Kidney glomerular epithelial cell (primary cell): ENCODE measurements at places on chromosomes 1 and 21.

DNA sequence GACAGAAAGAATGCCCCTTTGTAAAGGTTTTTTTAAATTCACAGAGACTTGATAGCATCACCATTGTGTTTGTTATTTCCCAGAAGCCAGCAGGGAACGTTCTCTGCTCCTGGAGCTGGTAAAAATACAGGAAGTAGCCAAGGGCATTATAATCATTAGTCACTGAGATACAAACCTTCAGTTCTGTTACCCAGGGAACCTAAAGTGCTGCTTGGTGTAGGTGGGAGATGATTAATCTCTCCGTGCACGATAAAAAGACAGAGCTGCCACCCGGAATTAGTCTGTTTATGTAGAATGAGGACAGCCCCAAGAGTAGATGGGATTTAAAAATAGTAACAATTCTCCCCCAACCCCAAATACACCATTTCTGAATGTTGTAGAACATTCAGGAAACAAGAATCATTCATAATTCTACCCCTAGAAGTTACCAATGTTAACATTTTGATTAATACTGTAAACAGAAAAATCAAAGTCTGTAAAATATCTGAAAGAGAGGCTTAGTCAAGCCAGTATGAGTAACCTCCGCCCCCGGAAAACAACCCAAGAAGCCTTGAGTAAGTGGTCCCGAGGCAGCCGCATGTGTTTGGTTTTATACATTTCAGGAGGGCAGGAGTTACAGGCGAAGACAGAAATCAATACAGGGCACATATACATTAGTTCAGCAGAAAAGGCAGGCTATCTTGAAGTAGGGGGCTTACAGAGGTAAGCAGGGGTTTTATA is 45.3 kb upstream of the CTBS start:
- DNase-seq = peak; percentile 84

- DNase-seq = no peak
Observed at GRCh38 chr1:53552146-53552861, 93.1 kb downstream of the DMRTB1 start.

GRCh38 chr1:176858433-176858916 is 306.0 kb downstream of the ASTN1 start:
- no peak for DNase-seq

- no peak for DNase-seq
Observed at GRCh38 chr1:153475282-153475681, 14.8 kb upstream of the S100A7 start.

DNA sequence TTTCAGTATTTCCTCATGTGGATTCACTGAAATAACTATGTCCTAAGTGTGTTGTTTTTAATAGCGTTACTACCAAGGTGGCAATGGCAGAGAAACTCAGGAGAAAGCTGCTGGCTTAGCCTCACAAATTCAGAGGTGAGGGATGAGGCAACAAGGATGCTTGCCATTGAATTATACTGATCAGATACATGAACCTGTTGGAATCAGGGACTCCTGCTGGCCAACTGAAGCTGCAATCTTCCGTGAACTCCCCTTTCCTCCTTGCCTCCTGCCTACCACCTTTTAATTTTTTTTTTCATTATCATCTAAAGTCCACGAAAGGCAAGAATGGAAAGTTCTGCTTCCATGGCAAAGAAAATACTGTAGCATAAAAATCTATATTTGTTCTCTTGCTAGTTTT is 254.7 kb downstream of the NFIA start:
- DNase-seq = no peak

- no peak for DNase-seq
Observed at GRCh38 chr1:86226204-86226603, 69.6 kb upstream of the COL24A1 start.

DNA sequence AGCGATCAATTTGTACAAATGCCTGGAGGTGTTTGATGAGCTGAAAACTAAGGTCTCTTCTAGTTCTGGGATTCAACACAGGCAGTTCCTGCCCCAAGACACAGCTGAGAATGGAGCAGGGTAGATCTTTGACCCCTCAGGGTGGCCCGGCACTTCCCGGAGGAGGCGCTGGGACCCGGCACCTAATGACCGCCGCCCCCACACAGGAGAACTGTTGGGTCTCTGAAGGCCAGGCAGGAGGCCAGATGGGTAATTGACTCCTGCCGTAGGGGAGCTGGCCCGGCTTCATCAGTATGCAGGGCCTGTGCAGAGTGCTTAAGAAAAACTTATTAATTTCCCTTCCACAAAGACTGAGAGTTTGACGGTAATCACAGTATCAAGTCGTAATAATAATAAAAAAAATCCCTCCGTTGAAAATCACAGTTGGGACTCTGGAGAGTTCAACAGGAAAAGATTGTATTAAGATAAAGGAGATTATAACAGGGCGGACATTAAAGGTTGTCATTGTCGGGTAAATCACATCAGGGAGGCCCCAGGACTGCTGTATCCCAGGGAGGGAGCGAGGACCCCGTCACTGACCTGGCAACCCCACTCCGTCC is 51.7 kb downstream of the UBIAD1 start:
- no peak for DNase-seq

DNA sequence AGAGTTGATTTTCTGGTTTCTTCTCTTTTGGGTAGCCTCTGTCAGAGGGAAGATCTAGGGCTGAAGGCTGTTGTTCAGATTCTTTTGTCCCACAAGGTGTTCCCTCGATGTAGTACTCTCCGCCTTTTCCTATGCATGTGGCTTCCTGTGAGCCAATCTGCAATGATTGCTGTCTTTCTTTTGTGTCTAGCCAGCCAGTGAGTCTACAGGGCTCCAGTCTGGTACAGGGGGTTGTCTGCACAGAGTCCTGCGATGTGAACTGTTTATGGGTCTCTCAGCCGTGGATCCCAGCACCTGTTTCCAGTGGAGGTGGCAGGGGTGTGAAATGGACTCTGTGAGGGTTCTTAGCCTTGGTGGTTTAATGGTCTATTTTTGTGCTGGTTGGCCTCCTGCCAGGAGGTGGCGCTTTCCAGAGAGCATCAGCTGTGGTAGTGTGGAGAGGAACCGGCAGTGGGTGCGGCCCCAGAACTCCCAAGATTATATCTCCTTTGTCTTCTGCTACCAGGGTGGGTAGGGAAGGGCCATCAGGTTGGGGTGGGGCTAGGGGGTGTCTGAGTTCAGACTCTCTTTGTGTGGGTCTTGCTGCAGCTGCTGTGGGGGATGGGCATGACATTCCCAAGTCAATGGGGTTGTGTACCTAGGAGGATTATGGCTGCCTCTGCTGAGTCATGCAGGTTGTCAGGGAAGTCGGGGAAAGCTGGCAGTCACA is 81.3 kb upstream of the C21orf91 start:
- DNase-seq = no peak

GRCh38 chr1:38831731-38832369 is 27.7 kb downstream of the RRAGC start:
- no peak for DNase-seq

- no peak for DNase-seq
Observed at GRCh38 chr1:40059960-40060750, 19.6 kb downstream of the CAP1 start.

DNA sequence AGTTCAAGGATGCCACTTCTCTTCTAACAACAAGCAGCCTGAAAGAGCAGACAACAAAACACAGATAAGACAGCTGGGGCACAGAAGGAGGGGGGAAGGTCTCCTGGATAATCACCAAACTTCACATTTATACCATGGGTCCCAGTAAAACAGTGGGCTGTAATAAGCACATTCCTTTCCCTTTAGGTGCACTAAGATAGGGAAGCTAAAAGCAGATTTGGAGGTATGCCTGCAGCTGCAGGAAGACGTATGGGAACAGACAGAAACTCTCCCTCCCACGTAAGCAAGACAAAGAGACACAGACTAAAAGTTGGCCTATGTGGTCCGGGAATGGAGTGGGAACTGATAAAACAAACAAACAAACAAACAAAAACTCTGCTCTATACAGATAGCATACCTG is 612.1 kb downstream of the MRPL39 start:
- DNase-seq = no peak

- DNase-seq = no peak
Observed at GRCh38 chr1:39987869-39988268, 32.9 kb downstream of the MFSD2A start.

DNA sequence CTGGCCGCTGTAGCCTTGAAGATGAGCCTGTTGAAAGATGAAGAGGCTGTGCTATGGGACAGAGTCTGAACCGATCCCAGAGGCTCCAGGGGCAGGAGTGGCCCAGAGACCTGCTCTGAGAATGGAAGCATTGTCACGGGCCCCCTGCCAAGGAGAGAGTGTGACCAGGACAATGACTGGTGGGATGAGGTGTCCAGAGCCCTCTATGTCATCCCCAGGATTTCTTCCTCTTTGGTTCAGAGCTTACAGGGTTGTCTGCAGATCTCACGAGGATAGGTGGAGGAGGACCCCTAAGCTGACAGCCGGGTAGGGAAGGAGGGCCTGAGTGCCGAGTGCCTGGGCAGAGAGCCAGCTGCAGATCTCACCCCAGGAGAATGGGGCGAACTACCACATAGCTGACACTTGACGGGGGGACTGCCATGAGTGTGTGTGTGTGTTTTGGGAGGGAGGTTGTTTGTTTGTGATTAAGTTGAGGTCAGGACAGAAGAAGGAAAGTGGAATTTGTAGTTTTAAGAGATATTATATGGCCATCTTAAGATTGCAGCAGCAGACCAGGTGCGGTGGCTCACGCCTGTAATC is 25.4 kb downstream of the PIK3CD start:
- no peak for DNase-seq

- DNase-seq = no peak
Observed at GRCh38 chr1:94715321-94715720, 104.8 kb upstream of the SLC44A3 start.

DNA sequence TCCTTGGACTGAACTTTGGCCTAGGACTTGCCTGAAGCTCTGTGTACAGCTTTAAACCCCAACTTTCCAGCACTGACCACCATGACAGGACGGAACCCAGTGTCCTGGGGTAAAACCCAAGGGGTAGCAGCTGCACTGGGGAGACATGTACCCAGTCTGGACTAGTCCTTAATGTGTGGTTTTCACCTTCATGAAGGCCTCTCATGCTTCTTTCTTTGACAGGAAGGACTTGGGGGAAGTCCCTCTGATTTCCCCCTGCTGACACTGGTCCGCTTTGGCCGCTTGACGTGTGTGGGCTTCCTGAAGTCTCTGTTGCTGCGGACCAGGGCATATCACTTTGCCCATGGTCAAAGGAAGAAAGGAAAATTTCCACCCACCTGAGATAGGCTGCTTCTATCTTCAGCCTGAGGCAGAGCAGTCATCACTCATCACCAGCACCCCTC is 66.3 kb upstream of the PRDX6 start:
- DNase-seq = no peak

- DNase-seq = no peak
Observed at GRCh38 chr1:71106658-71107322, 26.0 kb upstream of the ZRANB2 start.

GRCh38 chr1:30172299-30172694 is 551.1 kb downstream of the MATN1 start:
- DNase-seq = no peak

DNA sequence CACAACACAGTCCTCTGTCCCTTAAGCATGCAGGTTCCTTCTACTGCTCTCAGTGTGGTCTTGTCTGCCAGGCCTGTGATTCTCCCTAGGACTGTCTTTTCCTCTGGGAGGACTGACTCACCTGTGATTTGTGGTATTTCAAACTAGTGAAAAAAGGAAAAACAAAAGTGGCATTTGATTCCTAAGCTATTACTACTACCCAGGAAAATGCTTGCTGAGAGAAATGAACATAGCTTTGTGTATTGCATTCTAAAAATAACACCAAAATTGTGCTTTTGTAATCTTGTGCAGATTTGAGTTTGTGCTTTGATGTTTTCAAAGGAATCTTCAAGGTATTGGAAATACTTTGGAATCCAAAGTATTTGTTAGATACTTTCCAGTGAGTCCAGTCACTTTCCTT is 57.0 kb downstream of the GPR161 start:
- DNase-seq = peak; percentile 77

DNA sequence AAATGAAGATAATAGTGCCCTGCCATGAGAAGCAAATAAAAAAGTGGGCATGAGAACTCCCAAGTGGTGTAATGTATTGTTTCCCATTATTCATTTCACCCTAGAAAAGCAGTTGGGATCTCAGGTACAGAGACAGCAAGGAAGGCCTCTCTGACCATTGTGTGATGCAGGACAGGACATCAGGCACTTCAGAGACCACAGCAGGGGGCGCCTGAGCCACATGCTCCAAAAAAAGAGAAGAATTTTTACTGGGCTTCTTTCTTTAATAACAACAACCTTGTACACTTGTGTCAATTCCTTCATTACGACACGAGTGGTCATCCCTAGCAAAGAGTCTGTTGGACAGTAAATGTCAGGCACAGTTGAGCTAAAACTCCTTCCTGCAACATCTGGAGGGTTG is 533.3 kb downstream of the OMA1 start:
- DNase-seq = no peak

DNA sequence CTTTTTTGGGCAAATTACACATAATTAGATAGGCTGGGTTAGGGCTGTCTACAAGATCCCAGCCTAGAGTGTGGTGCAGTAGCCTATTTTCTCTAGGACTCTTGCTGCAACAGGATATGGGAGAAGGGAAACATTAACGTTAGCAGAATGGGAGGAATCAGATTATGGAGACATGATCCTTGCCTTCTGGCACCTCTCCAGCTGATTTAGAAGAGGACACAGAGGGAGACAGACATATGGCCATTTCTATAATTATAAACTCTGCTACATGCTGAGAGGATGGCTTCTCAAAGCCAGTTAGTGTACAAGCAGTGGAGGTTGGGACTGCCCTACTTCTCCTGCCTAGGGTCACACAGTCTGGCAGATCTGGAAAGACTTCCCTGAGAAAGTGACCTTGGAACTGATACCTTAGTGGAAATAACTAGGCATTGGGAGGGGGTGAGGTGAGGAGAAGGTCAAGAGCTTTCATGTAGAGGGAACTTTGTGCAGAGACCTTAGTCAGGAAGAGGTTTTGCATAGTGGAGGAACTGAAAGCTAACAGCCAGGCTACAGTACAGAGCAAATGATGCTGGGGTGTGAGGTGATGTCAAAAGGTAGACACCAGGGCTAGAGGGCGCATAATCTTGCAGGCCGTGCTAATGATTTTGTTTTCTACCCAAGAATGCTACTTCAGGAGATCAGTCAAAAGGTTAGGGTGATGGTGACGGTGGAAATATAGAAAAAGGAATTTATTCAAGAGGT is 1.2 kb upstream of the CD1D start:
- no peak for DNase-seq

DNA sequence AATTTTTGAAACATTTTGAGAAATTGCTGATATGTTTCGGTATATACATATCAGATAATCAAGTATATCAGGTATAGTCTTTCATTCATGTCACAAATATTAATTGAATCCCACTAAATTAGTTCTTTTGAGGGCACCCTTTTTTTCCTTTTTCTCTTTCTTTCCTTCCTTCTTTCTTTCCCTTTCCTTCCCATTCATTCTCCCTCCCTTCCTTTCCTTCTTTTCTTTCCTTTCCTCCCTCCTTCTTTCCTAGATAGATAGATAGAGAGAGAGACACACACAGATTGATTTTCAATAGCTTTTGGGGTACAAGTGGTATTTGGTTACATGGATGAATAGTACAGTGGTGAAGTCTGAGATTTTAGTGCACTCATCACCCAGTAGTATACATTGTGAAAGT is 5.7 kb downstream of the NSL1 start:
- no peak for DNase-seq
